ENCODE measurements at places on chromosomes 13 and 19. TPM values are rescaled to one million over a fixed set of nuclear protein-coding genes. Genes with fewer than 3 reads are reported as not detected.
A peak's percentile ranks its signal among the peaks of the same experiment; 100 is the strongest.

DNA sequence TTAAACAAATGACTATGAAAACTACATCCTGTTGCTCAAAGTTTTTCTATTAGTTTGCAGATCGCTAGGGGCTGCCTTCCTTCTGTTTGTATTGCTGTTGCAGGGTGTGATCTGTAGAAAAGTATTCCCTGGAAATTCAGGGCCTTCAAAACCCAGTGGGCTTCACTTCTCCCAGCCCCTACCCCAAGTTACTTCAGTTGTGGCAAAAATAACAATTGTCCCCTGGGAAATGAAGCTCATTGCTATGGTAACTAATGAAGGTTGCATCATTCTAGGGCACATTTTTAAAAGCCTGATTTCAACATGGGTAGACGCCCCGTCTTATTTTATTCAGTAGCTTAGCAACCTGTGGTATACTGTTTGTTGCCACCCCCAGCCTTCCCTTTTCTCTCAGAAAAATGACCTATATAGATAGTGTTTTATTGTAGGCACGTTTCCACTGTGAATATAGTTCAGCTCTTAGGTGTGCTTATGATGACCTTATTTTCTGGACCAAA lies 60.9 kb downstream of the WDFY2 start:
- peak; percentile 63 for DNase-seq

- DNase-seq = no peak
Observed at GRCh38 chr13:70339738-70340137, 231.5 kb upstream of the KLHL1 start.

DNA sequence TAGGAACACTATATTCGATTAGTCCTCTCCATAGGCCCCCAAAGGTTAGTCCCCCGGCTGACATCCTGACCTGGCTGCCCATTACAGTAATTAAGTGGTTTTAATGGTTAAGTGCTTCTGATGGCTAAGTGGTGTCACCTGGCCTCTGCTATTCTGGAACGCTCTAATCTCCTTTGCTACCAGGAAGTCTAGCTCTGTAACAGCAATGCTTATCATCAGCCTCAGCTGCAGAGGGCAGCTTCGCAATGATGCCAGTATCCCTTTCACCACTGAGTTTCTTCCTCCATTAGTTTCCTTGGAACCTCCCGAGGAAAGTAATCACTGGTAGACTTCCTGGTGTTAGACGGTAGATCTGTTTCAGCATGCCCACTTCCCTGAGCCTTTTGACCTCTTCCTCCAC lies 8.6 kb upstream of the RNF6 start:
- DNase-seq = no peak

DNA sequence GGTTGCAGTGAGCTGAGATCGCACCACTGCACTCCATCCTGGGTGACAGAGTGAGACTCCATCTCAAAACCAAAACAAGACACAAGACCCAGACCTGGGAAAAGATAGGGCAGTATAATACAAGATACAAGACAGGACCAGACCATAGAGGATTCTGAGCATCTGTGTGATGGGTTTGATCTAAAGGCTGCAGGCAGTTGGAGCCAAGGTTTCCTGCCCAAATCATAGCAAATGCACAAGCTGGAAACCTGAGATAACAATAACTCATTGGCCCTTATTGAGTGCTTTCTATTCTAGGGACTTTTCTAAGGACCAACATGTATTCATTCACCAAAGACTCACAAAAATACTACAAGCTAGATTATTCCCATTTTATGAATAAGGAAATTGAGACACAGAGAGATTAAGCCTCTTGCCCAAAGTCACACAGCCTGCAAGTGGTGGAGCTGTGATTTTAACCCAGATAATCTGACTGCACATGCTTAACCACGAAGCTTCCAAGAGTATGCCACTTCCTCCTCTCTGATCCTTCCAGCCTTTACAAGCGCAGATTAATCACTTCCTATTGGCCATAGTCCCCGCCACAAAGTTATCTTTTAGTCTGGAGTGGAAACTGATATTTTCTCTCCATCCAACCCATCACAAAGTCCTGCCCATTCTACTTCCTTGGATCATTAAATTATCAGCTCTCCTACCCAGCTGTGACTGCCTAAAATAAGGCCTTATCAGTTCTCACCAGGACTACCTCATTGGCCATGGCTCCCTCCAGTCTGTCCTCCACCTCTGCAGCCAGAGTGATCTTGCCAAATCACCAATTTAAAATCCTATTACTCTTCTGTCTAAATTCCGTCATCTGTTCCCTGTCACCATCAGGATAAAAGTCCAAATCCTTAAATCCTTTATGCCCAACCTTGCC lies 147.2 kb downstream of the FLT1 start:
- DNase-seq = no peak

ZNF507 gene
- total RNA-seq = 20.8 TPM
